Mammary epithelial cell (primary cell): ENCODE measurements at places on chromosomes 7 and 10.

DNA sequence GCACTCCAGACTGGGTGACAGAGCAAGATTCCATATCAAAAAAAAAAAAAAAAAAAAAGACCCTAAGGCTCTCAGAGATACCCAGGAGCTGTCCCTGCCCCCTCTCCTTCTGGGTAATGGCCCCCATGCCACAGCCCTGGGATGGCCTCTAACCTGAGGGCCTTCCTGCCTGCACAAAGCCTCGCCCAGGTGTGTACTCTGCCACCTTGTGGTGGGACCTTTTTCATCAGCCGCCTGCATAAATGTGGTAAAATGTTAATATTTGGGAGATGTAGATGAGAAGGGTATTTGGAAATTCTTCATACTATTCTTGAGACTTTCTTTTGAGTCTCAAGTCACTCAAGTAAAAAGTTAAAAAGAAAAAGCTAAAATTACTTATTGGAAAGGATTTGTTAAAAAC lies 46.3 kb upstream of the RNF216 start:
- DNase-seq: no peak

DNA sequence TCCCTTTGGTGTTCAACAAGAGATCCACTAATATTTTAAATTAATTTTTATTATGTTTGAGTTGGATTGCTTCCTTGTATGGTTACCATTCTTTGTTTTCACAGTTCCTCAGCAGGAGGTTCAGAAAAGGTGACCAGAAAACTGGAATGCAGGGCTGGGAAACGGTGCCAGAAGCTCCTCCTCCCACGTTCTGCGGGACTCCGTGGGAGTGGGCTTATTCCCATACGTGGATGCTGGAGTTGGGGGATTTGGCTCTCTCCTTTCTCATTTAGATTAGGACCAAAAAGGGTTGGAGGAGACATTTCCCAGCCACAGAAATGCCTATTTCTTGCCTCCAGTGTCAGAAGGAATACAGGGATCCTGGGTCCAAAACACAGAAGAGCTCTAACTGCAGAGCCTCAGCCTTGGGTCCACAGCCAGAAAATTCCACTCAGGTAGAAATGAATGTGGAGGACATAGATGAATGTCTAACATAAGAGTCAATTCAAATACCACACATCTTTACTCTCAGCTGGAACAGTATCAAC lies 56.0 kb downstream of the SORBS1 start:
- DNase-seq: no peak

DNA sequence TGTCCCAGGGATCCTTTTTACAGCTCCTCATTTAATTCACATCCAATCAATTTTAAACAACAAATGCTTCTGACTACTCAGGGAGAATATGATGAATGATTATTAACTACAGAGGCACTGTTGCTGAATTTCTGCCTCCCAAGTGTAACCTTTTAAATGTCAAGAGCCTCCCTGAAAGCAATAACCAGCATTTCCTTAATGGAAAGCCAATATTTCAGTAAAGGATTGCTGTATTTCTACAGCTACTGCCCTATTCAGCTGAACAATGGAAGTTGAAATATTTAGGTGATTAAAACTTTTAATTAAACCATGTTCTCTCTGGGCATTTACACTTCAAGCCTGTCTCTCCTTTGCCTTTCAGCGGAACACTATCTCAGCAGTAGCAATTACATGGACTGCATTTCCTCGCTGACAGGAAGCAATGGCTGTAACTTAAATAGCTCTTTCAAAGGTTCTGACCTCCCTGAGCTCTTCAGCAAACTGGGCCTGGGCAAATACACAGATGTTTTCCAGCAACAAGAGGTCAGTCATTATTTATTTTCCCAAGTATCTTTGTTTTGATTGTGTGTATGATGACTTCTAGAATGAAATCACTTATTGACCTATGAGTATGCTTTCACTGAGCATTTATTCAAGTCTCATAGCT lies 304.7 kb downstream of the BICC1 start:
- DNase-seq: no peak

GRCh38 chr10:98664329-98665042 lies 217.8 kb upstream of the HPS1 start:
- peak; percentile 16 for DNase-seq

DNA sequence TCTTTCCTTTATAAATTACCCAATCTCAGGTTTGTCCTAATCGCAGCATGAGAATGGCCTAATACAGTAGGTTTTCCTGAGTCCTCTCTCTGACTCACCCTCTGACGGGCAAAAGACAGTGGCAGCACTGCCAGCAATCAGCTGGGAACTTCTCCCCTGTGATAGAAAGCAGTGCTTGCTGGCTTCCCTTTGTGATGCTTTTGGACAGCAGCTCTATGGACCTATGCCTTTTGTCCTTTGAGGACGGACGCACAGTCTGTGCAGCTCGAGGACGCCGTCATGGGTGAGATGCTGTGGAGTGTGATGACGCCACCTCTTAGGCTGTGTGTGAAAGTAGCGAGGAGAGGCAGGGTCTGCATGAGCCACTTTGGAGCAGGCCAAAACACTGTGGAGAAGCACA lies 68.8 kb downstream of the KIAA1217 start:
- peak; percentile 61 for DNase-seq

GRCh38 chr7:133545618-133546017 lies 292.7 kb downstream of the EXOC4 start:
- peak; percentile 65 for DNase-seq

- no peak for DNase-seq
These were observed 78.0 kb upstream of the ELMO1 start for GRCh38 chr7:37526623-37527022.

DNA sequence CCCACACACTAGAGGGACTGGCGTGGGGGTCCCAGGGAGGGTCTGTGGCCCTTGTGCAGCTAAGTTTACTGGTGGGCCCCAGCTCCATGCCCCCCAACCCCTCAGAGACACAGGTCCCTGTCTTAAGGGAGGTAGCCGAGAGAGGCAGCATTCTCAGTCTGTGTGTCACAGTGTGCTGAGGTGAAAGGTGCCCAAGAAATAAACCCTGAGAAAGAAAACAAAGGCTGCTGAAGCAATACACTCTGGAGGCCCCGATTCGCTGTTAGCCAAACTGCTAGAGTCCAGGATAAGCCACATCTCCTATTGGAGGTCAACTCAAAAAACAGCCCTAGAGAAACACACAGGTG lies 28.6 kb upstream of the NDST2 start:
- no peak for DNase-seq

- DNase-seq: no peak
These were observed 94.4 kb downstream of the TAX1BP1 start for GRCh38 chr7:27834179-27834921.

DNA sequence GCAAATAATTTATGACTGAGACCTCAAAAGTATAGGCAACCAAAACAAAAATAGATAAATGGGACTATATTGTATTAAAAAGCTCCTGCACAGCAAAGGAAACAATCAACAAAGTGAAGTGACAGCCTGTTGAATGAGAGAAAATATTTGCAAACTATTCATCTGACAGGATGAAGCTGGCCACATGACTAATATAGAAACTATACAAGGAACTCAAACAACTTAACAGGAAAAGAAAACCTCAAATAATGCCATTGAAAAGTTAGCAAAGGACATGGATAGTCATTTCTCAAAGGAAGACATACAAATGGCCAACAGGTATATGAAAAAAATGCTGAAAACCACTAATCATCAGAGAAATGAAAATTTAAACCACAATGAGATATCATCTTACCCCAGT lies 245.1 kb downstream of the STK31 start:
- DNase-seq: peak; percentile 49

DNA sequence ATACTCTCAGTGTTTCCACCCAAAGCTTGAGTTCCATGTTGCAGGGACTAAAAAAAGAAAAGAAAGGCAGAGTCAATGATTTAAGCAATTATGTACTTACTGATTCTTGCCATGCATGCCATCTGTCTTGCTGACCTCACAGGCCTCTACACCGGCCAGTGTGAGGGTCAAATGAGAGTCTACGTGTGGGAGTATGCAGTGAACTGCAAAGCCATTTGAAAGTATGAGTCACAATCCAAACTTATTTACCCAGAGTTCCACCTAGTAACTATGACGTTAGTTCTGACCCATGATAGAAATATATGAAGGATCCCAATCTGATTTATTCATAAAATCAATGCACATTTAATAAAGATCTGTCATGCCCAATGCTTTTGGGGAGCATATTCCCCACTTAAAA lies 26.5 kb downstream of the PDE1C start:
- DNase-seq: no peak

- no peak for DNase-seq
These were observed 495.2 kb downstream of the GLRX3 start for GRCh38 chr10:130631142-130632096.

GRCh38 chr10:75868574-75868973 lies 437.1 kb downstream of the LRMDA start:
- DNase-seq: no peak

- DNase-seq: no peak
These were observed 151.4 kb upstream of the PRPS1L1 start for GRCh38 chr7:18179093-18179492.

DNA sequence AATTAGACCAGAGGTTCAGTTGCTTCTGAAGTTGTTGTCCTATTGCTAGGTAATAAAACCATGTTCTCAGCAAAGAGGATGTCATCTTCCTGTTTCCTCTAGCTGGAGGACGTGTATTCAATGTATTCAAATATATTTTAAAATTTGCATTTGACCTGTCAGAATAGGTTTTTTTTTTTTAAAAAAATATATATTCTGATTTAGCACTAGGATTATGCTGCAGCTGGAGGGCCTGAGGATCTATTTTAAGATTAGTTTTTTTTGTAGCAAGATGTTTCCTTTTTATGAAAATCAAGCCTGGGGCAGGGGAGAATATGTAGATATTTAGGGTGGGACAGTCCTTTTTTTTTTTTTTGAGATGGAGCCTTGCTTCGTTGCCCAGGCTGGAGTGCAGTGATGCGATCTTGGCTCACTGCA lies 337.0 kb downstream of the FRMD4A start:
- no peak for DNase-seq

- DNase-seq: no peak
These were observed 590.9 kb upstream of the MGMT start for GRCh38 chr10:128875956-128876736.

DNA sequence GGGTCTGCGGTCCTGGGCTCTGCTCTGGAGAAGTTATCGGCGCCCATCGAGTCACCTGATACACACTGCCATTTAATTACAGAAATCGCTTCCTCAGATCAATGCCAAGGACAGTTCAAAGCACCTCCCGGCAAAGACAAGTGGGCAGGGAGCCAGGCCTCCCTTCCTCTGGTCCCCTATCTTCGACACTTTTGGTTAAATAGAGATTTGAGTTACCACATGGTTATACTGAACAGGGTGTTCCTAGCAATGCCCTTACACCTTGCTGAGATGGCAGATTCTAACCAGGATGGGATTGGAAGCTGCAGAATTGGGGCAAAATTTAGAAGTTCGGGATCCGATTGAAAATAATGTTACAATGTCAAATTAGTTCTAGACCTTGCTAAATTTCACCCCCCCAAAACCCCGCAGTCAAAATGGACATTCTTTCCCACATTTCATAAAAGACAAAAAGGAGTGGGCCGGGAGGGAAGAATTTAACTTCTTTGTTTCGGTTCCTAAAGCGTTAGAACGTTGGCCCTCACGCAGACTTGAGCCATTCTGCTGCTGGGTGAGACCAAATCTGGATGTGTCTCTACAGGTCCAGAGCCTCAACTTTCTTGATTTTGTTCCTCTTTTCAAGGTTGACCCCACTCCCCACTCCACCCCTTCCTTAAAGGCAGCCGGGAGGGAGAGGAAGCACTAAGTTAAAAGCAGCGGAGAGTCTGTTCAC lies 2.2 kb upstream of the DLX5 start:
- DNase-seq: no peak

DNA sequence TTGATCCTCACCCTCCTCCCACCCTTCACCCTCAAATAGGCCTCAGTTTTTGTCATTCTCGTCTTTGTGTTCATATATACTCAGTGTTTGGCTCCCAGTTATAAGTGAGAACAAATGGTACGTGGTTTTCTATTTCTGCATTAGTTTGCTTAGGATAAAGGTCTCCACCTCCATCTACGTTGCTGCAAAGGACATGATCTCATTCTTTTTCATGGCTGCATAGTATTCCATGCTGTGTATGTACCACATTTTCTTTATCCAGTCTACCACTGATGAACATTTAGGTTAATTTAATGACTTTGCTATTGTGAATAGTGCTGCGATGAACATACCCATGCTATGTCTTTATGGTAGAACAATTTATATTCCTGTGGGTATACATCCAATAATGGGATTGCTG lies 91.2 kb downstream of the PLPP4 start:
- DNase-seq: no peak

- peak; percentile 63 for DNase-seq
These were observed 114.1 kb downstream of the ABCA13 start for GRCh38 chr7:48285373-48285772.

DNA sequence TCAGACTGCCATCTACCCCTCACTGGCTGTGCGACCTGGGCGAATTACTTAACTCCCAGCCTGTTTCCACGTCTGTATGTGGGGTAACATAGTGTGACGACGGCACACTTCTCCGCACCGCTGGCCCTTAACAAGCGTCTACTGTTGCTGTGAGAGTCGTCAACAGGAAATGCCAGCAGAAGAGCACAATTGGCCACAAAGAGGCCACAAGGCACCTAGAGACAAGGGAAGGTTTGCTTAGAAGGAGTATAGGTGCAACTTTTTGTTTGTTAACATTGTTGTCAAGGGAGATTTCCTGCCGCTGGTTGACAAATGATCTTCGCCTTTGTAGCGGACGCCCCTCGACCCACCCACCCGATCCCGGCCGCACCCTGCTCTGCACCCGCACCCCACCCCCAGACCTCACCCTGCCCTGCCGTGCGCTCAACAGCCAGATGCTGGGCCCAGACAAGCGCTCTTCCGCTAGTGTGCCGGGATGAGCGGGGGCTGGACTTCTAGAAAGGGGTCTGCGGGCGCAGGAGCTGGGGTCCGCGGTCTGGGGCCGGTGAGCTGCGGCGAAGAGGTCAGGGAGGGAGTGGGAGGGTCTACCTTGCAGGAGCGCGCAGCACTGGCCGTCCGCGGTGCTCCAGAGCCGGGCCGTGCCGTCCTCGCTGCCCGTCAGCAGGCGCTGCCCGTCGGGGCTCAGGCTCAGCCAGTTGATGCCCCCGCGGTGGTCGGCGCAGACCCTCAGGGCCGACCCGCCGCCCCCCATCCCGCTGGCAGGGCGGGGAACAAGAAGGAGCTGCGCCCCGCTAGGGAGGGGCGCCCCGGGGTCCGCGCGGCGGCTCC lies 785 bp downstream of the WDR86 start:
- no peak for DNase-seq

GRCh38 chr7:157211690-157212089 lies 73.0 kb downstream of the UBE3C start:
- DNase-seq: peak; percentile 1

DNA sequence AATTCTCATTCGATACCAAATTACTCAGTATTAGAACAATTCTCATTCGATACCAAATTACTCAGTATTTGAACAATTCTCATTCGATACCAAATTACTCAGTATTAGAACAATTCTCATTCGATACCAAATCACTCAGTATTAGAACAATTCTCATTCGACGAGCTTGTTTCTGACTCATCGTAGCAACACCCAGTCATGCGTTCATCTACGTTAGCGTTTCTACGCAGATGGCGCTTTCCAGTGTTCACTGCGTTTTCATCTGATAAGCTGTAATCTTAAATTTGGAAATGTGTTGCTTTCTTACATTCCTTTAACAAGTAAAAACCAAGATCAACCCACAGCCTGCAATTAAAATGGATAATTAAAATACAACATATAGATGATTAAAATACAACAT lies 276.3 kb downstream of the ZMYND11 start:
- DNase-seq: no peak

GRCh38 chr10:25556457-25556856 lies 377.6 kb upstream of the MYO3A start:
- DNase-seq: peak; percentile 91

GRCh38 chr7:37947138-37947940 lies 26.9 kb downstream of the EPDR1 start:
- no peak for DNase-seq
